Activated CD8-positive, alpha-beta memory T cell treated with anti-CD3 and anti-CD28 coated beads, Interleukin-2, amount 10 ng/mL, durations not matched to agents 7 days and 5 days (primary cell): ENCODE measurements at places on chromosomes 2 and 18. TPM values are rescaled to one million over a fixed set of nuclear protein-coding genes. Genes with fewer than 3 reads are reported as not detected.
A peak's percentile ranks its signal among the peaks of the same experiment; 100 is the strongest.

DNA sequence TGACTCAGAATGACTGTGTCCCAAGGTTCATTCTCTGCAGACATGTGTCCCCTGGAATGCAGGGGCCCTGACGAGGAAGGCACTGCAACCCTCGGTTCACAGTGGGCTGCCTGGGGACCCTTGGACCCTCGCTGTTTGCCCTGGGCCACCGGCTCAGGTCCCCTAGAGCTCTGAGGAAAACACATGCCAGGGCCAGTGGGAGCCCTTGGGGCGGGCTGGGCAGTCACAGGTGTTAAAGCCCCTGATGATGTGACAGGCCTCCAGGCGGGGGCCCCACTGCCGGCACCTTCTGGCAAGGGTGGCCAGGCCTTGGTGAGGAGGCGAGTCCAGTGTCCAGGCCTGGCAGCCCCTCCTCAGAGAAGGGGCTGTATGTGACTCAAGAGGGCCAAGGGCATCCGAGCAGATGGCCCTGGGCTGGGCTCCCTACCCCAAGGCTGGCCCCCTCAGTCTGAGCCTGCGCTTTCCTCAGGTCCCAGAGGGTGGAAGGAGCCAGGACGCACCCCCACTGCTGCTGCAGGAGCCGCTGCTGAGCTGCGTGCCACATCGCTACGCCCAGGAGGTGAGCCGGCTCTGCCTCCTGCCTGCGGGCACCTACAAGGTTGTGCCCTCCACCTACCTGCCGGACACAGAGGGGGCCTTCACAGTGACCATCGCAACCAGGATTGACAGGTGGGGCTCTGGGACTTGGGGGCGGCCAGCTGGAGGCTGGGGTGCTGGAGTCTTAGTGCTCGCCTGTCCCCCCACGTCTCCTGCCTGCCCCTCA, 11.1 kb downstream of the CAPN10 start:
- DNase-seq = no peak

DNA sequence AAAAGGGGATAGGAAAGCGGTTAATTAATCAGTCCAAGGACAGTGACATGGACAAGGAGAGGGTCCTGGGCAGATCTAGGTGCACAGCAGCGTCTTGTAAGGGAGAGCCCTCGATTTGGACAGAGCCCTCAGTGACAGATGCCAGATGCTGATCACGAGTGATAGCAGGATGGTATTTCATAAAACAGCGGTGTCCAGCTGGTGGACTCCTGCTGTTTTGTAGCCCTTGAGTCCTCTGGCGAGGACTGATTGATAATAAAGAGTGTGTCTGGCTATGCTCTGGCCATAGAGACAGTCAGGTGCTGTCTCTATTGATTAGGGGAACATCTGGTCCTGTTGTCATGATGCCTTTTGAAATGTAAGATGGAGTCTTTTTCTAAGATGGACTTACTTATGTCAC, 180.7 kb downstream of the NCK2 start:
- DNase-seq = no peak

DNA sequence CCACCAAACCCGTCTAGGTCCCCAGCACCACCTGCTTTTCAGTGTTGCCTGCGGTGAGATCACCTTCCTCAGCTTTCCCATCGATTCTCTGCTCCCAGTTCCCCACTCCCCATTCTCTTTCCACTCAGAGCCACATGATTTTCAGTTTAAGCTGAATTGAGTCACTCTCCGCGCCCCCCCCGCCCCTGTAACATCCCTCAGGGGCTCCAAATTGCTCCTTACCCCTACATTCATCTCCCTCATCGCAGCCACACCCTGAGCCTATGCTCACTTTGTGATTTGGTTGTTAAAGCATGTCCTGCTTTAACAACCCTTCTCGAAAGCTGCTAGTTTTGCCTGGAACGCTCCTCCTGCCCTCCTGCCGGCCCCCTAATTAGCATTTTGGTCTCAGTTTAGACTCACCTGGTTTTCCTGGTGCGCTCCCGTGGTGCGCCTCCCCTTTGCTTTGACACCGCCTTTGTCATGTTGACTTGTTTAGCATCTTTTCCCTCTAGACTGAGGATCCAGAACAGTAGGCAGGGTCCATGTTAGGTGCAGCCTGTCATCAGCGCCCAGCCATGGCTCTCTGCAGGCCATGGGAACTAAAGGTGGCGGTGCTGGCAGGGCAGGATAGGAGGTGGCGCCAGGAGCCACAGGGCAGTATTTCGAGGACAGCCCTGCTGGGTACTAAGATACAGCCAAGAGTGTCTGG, 60.8 kb downstream of the ST3GAL5 start:
- no peak for DNase-seq

DNA sequence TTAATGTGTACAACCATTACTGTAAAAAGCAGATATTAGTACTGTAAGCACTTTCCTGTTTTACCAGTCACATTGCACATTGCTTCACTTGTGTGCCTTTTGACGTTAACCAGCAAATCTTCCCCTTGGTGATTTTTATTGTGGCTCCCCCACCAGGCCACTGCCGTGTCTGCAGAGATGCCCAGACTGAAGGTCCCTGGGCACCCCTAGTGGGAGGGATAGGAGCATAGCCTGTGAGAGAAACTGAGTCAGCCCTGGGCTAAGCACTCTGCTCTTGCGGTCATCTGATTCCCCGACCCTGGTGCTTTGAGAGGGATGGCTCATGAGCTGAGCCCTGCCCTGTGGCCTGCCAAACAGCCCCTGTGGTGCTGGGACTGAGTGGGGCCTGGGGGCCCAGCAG, 73.4 kb downstream of the INPP4A start:
- DNase-seq = peak; percentile 64

GRCh38 chr2:36530178-36530982, 67.6 kb downstream of the FEZ2 start:
- no peak for DNase-seq

Gene DNAH7
- total RNA-seq = 0.20 TPM

Gene ANTXR1
- total RNA-seq = 0.23 TPM

DNA sequence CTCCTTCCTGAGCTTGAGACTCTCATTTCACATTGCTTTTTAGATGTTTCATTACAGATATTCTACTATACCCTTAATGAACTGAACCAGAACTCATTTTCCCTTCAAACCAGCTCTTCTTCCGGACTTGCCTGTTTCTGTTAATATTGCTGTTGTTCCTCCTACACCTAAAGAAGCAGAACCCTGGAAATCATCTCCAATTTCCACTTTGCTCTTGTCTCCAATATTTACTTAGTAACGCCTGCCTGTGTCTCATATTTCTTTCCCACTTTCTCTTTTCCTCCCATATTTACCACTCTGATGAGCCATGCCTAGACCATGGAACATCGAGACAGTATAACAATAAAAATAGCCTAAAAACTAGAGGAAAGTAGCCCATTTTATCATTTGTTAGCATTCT, 17.9 kb upstream of the GMCL1 start:
- no peak for DNase-seq

- no peak for DNase-seq
These were observed 23.8 kb upstream of the TTC39C start for GRCh38 chr18:23990474-23991410.

- no peak for DNase-seq
These were observed 225.3 kb downstream of the EN1 start for GRCh38 chr2:118622108-118622507.

- no peak for DNase-seq
These were observed 429.6 kb downstream of the NCKAP5 start for GRCh38 chr2:133138693-133139092.

DNA sequence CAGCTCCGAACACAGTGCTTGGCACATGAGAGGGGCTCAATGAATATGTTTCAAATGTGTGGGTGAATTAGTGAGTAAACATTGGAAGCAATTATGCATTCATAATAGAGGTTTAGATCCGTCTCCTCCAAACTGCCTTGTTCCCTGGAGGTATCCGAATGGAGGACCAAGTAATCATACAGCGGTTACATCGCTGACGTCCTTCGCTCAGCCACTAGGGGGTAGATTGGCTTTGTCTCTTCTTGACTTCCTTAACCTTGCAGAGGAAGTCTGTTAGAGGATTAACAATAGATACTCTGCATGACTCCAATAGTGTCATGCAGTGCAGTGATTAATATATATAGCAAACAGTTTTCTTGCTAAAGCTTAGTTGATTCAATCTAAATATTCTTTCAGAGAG, 517.0 kb downstream of the PTPRM start:
- no peak for DNase-seq

- DNase-seq = no peak
These were observed 6.3 kb downstream of the RNPEPL1 start for GRCh38 chr2:240574386-240575100.

DNA sequence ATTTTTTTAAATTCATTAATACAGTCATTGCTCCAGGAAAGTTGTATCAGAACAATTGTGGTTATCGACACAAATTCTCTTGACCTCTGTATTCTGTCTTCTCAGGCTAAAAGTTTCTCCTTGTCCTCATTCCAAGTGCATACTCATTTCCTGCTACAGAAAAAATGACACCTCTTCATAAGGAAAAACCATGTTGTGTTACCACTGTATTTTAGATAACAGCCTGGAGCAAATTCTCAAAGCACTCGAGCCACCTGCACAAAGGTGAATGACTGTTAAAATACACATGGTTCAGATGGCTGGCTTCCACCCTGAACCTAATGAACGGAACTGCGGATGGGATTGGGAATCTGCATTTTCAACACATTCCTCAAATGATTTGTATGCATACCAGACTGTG, 586.5 kb downstream of the EPHA4 start:
- DNase-seq = no peak

DNA sequence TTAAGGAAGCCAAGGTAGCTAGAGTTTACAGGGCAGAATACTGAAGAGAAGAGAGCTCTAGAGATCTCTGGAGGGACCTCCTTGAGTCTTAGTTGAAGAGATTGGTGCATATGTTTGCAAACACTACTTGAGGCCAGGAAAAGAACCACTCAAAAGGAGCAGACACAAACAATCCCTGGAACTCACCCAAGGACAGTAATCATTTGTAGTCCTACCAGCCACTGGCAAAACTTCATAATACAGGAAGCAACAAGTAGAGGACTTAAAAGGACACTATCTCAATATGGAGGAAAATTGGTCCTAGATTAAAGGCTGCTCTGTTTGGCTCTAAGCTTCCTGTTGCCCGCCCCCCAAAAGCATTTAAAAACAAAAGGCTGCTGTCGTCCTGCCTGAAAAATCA, 46.9 kb upstream of the UBXN4 start:
- DNase-seq = no peak

DNA sequence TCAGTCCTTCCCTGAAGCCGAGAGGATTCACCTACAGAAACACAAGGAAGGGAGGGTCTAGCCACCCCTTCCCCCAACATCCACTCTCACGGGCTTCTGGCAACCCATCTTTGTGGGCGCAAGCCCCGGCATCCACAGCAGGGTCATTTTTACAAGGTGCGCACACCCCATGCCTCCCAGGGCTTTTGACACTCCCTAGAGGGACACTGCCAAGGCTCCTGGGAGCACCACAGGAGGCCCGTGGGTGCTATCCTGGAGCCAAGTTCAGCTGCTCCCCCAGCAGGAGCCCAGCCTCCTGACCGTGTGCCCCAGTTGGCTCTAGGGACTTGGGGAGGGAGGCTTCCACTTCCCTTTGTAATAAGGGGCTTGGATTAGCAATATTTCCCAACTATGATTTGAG, 251.6 kb downstream of the TNS1 start:
- DNase-seq = peak; percentile 25

DNA sequence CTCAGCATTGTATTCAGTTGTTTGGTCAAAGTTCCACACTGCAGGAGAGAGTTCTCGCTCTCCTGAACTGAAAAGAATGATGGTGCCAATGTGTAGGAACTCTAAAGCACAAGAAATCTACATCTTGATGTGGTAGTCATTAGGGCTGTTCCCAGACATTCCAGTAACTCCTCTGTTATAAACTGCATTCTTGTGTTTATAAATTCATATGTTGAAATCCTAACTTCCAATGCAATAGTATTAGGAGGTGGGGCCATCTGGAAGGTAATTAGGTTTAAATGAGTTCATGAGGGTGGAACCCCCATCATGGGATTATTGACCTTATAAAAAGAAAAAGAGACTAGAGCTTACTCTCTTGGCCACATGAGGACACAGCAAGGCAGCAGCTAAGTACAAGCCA, 239.6 kb downstream of the CDH20 start:
- DNase-seq = no peak

Gene REG1B
- total RNA-seq = not detected

- no peak for DNase-seq
These were observed 49.0 kb upstream of the DSG1 start for GRCh38 chr18:31268985-31269406.

DNA sequence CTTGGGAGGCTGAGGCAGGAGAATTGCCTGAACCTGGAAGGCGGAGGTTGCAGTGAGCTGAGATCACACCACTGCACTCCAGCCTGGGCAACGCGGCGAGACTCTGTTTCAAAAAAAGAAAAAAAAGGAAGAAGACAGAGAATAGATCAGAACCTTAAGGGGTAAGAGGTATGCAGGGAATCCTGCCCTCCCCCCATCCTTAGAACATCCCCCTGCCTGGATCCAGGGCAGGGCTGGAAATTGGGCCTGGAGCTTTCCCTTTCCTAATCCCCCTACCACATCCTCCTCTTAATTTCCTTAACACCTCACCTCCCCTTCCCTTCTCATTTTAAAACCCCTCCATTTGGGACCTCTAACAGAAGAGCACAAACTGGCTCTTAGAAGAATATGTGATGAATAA, 56.5 kb downstream of the RNU4ATAC start:
- DNase-seq = no peak

GRCh38 chr18:3094338-3094684, 81.4 kb upstream of the LPIN2 start:
- DNase-seq = no peak

GRCh38 chr2:222479859-222480258, 55.5 kb downstream of the SGPP2 start:
- no peak for DNase-seq

- DNase-seq = peak; percentile 65
These were observed 11.4 kb downstream of the SNED1 start for GRCh38 chr2:241009601-241010530.

Gene PCBP1
- total RNA-seq = 429 TPM

Gene KLHL29
- total RNA-seq = 0.09 TPM

- DNase-seq = no peak
These were observed 2.1 kb downstream of the PROKR1 start for GRCh38 chr2:68645523-68645922.

GRCh38 chr2:66273933-66274490, 160.9 kb upstream of the MEIS1 start:
- DNase-seq = no peak

DNA sequence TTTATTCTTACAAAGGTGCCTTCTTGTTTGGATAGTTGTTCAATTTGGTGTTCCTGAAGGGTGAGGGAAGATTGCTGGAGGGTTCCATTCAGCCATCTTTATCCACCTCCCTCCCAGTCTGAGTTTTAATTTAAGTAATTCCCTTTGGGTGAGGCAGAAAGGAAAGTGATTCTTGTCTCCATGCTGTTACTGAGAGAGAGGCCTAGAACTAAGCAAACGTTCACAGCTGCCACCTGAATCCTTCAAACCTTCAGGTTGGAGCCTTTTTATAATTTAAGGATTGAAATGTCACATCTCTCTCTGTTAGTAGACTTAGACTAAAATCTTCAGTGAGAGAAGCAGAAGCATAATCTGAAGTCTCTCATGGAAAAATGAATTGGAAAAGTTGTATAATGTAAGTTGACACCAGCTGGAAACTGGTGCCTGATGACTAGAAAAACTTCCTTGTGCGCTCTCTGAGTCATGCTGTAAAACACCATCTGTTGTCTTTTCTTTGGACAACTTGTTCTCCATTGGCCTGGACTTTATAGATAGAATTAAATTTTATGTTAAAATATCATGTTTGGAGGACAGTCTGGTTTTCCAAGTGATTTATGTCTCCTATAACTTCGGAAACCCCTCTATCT, 14.6 kb downstream of the STRADB start:
- DNase-seq = no peak

Gene NT5DC4
- total RNA-seq = not detected

- DNase-seq = no peak
These were observed 162.9 kb downstream of the NAPG start for GRCh38 chr18:10688766-10689165.

GRCh38 chr2:217920879-217921603, 81.8 kb downstream of the TNS1 start:
- DNase-seq = no peak

Gene HOXD13
- total RNA-seq = not detected
